LNCaP clone FGC (cell line): ENCODE measurements at places on chromosomes 2 and 18.

GRCh38 chr2:4354678-4355077, 651.3 kb downstream of the DCDC2C start:
- DNase-seq = peak; percentile 19

DNA sequence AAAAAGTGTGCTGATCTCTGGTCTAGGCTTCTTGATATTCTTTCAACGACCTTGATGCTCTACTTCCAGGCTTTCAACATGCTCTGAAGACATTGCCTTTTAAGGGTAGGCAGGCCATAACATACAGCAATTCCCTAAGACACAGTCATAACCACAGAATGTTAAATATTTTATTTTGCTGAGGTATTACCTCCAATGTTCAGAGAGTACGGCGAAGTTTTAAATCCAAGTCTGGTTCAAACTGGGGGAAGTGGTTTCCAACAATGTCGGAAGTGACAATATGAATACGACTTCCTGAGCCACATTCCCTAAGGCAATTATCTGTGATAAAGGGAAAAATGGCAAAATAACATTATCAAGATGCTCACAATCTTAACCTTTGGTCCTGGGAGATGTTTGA, 1077.9 kb upstream of the PIK3C3 start:
- no peak for DNase-seq

- DNase-seq = no peak
These were observed 5.0 kb downstream of the RBKS start for GRCh38 chr2:27885234-27885633.

GRCh38 chr2:121189011-121189410, 96.0 kb downstream of the TFCP2L1 start:
- no peak for DNase-seq

DNA sequence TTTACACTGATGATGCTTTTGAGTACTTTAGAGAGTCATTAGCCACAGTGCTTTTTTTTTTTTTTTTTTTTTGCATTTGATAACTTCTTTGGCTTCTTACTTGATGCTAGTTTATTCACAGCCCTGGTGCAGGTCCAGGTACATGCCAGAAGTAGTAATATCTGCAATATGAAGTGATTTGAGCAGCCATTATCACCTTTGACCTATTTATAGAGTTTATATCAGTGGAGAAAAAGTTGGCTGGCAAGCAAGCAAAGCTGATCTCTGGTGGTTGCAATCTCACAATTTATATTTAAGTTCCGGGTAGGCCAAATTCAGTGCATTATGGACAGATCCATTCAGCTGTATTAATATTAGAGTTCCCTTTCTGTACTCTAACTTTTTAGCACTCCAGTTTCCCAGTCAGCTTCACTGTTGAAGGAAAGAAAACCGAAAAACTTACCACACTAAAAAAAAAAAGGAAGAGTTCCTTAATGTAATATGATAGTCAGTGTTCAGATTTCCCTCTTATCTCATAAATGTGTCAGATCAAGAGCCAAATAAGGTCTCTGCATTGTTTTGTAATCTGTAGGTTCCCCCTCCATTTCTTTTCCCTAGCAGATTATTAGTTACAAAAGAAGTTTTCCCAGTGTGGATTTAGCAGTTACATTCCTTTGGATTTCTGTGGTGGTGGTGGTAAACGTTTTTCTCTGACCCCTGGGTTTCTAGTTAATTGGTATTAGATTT, 78.6 kb downstream of the HAUS1 start:
- no peak for DNase-seq

DNA sequence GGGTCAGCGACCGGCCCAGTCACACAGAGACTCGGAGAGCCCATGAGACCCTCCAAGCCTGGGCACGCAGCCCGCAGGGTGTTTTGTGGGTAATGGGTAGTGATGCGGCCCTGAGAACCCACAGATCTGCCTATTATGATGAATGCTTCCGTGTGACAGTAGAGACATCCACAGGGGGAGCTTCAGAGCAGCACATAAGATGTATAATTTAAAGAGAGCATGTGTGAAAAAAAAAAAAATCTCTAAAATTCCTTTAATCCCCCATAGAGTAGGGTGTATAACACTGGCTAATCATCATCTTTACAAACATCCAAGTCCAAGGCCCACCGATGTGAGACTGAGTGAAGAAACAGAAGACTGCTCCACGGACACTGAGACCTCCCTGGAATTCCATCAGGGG, 34.6 kb downstream of the BIN1 start:
- DNase-seq = no peak
